ENCODE measurements at places on chromosomes 16 and 17. TPM values are rescaled to one million over a fixed set of nuclear protein-coding genes. Genes with fewer than 3 reads are reported as not detected.

The ABCC11 gene
- total RNA-seq: 0.09 TPM

The GSDMA gene
- not detected for total RNA-seq

The CACNG4 gene
- total RNA-seq: not detected

The BAIAP3 gene
- total RNA-seq: 0.18 TPM

The CCL13 gene
- total RNA-seq: not detected

The PYY gene
- total RNA-seq: not detected

The RUNDC3A gene
- 0.54 TPM for total RNA-seq

The KRTAP1-1 gene
- not detected for total RNA-seq

The CCDC102A gene
- total RNA-seq: 9.9 TPM

The CDIP1 gene
- 11.8 TPM for total RNA-seq

The PIPOX gene
- 2.0 TPM for total RNA-seq

The ALOXE3 gene
- not detected for total RNA-seq

The NDUFB10 gene
- 149 TPM for total RNA-seq

The KRT33B gene
- not detected for total RNA-seq

The AANAT gene
- total RNA-seq: not detected

The SSTR5 gene
- total RNA-seq: under 0.01 TPM

All from endothelial cell of coronary artery (primary cell).